ENCODE measurements at places on chromosomes 7 and 10.

DNA sequence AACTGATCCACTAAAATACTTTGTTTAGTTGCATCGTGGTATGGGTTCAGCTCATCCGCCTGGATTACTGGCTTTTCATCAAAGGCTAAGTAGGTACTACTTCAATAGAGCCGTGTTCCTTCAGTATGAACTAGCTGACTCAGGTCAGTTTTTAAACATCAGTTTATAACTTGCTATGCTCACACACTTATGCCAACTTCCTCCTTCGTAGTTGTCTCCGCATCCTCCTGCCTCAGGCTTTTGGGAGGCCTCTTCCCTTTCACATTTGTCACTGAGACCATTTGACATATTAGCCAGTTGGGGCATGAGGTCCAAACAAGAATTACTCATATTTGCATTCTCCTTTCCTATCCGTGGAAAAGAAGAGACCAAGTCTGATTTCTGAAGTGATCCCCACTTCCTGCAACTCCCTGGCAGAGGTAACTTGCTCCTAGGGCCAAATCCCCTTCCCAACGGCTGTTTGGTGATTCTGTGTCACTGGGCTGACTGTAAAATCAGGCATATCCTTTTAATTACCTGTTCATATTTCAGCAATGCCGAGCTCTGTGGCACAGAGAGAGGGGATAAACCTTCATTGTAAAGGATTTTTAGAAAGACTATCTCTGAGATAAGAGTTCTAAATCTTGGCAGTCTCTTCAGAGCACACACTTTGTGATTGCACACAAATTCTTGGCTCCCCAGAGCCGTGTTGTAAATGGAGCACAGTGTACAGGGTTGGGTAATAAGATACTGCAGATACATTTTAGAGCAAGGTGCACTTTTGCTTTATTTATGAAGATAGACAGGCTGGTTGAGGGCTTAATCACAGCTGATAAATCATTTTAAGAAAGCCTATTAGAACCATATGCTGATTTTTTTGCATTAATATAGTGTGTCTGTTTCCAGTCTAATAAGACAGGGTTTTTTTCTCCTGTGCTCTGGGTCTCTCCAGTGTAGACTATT lies 108.0 kb downstream of the CREB5 start:
- peak; percentile 68 for DNase-seq

DNA sequence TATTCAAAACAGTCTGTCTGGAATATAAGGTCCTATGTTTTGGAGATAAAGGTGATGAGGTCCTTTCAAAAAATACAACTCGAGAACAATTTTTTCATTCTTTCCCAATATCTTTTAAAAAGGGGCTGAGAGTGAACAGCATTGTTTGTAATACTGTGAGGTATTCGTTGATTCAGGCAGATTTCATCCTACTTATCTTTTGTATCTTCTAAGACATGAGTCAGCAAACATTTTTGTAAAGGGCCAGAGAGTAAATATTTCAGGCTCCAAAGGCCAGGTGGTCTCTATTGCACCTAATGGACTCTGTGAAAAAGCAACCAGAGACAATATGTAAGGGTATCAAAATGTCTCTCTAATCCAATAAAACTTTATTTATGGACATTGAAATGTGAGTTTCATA lies 8.1 kb upstream of the ANK3 start:
- DNase-seq = no peak

GRCh38 chr7:69849268-69849667 lies 251.0 kb downstream of the AUTS2 start:
- no peak for DNase-seq

DNA sequence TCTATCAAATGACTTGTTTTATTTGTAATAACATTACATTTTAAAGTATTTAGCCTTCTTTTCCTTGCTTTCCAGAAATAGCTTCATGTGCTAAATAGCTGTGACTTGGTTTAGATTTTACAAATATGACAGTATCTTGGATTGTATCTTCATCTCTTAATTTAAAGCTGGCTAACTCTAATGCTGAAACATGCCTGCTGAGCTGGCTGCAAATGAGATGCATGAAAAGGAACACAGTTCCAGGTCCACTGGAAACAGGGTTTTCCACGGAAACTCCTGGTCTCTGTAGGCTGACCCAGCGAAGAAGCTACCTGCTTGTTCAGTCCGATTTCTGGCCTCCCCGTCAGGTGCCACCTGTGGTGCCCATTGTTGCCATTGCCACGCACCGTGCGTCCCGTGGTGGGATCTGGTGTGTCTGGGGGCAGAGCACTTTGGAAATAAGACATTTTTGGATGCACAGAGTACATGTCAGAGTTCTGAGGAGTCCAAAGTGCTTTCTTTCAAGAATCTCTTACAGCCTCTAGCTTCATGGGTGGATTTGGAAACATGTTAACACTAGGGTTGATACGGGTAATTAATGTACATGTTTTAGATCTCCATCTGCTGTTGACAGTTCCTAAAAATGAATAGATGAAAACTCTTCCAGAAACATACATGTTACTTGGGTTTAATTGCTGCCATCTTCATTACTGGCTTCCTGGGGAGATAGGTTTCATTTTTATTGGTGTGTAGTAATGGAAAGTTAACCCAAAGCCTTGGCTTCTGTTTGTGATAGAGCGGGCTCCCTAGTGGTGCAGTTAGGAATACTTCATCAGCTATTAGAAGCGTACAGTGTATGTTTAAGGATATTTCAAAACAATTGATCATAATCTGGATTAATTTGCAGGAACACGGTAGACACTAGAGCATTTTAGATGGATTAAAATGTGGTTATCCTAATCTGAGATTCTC lies 45.0 kb downstream of the SHH start:
- DNase-seq = no peak

DNA sequence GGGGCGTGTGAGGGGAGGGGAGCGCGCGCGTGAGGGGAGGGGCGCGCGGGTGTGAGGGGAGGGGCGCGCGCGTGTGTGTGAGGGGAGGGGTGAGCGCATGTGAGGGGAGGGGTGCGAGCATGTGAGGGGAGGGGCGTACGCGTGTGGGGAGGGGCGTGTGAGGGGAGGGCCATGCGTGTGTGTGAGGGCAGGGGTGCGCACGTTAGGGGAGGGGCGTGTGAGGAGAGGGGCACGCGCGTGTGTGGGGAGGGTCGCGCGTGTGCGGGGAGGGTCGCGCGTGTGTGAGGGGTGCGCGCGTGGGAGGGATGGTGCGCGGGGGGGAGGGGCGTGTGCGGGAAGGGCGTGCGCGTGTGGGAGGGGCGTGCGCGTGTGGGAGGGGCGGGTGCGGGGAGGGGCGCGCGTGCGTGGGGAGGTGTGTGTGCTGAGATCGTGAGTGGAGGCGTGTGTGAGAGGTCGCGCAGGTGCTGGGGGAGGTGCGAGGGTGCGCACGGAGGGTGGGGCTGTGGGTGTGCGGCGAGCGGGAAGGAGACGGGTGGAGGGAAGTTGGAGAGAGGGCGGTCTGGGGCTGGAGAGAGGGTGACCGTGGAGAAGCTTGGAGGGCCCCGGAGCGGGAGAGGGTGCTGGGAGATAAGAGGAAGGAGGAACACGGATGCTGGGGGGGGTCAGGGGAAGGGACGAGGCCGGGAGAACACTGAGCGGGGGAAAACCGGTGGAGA lies 19.7 kb downstream of the MXI1 start:
- no peak for DNase-seq

DNA sequence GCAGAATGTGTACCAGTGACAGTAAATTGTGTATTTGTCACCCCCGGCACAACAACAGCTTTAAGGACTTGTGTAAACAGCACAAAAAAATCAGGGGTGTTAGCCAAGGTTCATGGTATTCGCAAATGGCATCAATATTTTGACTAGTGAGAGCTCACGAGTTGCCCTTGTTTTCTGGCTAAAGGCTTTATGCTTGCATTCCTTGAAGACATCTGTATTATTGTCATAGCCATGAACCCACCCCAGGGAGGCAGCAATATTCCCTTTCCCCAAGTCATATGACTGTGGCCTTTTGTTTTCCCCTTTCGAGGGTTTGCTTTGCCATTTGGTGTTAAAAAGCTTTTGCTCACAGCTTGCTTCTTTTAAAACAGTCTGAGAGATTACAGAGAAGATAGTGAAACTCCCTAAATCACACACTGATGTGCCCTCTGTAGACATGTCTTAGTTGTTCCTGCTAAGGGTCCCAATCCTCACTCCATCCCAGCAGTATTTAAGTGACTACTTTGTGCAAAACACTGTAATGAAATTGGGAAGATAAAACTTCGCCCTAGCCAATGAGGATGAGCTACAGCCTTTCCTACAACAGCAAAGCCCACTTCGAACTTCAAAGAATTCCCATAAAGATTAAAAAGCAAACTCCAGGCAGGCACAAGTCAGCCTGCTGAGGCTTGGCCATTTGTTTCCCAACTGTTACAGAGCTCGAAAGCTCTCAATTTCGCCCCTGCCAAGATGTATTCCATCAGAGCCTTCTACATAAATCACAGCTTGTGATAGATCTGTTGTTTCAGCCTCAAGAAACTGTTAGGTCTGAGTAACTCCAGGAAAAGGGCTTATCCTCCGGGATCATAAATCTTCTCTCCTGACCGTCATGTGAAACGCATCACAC lies 172.3 kb downstream of the ADAM12 start:
- no peak for DNase-seq

- no peak for DNase-seq
These were observed 260.2 kb upstream of the TMEM72 start for GRCh38 chr10:44650691-44651661.

All from NCI-H524 (cell line).